CD4-positive, alpha-beta T cell treated with Interleukin-12 subunit alpha and Interleukin-12 subunit beta, for 1 hour (primary cell): ENCODE measurements at places on chromosomes 16 and 17.

DNA sequence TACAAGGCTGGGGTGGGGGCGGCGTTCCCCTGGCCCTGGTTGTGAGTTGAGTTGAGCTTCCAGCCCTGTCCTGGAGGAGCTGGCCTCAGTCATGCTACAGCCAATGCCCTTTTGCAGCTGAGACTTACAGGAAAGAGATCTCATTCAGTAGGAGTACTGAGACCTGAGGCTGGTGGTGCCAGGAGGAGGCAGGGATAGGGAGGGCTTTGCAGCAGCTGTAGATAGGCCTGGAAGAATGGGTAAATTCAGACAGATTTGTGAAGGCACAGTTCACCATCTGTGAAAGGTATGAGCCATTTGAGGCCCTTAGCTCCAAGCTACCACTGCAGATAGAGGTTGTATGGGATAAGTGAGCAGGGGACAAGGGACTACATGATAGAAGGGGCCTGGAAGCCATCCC, 5.6 kb downstream of the STX4 start:
- no peak for DNase-seq

- DNase-seq: no peak
These were observed 210.0 kb downstream of the MAP2K4 start for GRCh38 chr17:12230481-12231354.

- no peak for DNase-seq
These were observed 3.6 kb upstream of the ITGA3 start for GRCh38 chr17:50052241-50052796.

- DNase-seq: no peak
These were observed 12.0 kb downstream of the ARL4D start for GRCh38 chr17:43410557-43411368.

- DNase-seq: no peak
These were observed 14.6 kb downstream of the SLC13A2 start for GRCh38 chr17:28487881-28488532.

GRCh38 chr16:9446471-9447194, 355.2 kb downstream of the HAPSTR1 start:
- no peak for DNase-seq

- peak; percentile 86 for DNase-seq
These were observed at the start of gene SCPEP1 for GRCh38 chr17:56977673-56978395. Gene SCPEP1 (plus strand): TSS chr17:56978131. CDS start chr17:56978160, 29 bp downstream.

DNA sequence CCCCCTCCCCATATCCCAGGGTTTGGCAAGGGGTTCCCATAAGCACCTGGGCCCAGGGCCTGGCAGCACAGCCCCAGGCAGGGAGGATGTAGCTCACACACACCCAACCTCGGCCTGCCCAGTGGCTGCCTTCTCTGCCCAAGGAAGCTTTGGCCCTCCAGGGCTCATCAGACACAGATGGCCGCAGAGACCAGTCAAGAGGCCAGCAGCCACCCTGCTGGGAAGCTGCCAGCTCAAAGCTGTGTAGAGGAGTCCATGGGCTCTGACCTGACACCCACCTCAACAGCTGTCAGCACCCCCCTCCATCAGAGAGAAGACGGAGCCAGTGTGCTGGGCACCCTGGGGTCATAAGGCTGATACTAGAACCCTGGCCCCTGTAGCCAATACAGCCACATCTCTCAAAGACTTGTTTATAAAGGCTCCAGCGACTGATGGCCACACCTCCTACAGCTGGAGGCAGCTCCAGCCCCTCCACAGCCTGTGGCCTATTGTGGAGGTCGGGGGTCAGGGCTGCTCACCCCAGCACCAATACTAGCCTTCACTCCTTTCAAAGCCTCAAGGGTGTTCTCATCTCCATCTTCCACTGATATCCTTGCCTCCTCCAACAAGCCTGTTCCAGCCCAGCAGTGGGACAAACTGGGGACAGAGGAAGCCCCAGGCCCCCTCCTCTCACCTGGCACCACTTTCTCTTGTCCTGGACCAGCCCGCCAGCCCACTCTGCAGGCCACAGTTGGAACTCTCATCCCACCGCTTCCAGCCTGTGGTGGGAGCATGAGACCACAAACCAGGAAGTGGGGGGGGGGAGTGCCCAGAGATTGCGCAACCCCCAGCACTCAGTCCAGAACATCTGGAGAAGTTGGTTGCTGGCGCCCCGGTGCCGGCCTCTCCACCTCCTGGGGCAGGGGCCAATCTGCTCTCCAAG, 2.2 kb upstream of the MPG start:
- no peak for DNase-seq

- DNase-seq: no peak
These were observed 162.8 kb upstream of the ZFHX3 start for GRCh38 chr16:73210686-73211085.

GRCh38 chr17:2398655-2399571, 1.9 kb downstream of the MNT start:
- DNase-seq: peak; percentile 74

GRCh38 chr17:31513731-31514427, 122.4 kb downstream of the RAB11FIP4 start:
- no peak for DNase-seq

- no peak for DNase-seq
These were observed 58.6 kb upstream of the ZFHX3 start for GRCh38 chr16:73106329-73107034.

DNA sequence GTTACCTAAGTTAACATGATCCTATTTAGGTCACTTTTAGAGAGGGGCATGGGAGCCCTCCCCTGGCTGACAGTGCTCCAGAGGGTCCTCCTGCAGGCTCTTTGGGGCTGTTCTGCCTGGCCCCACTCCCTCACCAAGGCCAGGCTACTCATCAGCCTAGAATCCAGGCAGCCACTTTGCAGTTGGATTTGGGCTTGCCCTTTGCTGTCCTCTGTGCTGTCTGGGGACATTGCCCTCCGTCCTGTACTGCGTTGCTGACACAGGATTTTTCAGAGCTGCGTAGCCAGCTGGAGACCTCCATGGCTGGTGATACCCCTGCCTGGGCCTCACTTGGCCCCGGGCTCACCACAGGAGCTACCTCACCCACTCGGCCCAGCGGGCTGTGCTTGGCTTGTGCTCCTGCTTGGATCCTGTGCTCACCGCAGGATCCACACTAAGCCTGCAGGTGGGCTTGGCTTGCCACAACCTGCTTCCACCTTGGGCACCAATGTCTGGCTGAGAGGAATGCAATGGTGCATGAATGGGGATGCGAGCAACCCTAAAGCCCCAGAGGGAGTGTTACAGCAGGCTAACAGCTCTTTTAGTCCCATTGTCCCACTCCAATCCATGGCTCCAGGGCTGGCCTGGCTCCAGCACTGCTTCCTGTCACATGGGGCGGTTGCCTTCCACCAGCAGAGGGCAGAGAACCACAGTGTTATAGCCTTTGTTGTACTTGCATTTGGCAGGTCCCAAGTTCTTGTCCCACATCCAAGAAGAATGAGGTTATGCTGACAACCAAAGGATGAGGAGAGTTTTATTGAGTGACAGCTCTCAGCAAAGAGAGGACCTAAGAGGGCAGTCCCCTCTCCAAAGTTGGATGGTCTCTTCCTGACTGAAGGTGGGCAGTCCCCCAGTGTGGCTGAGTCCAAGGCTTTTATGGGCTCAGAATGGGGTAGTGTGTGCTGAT, 21.5 kb downstream of the CCL4 start:
- no peak for DNase-seq

- no peak for DNase-seq
These were observed 205.9 kb downstream of the HS3ST4 start for GRCh38 chr16:25897702-25898101.

DNA sequence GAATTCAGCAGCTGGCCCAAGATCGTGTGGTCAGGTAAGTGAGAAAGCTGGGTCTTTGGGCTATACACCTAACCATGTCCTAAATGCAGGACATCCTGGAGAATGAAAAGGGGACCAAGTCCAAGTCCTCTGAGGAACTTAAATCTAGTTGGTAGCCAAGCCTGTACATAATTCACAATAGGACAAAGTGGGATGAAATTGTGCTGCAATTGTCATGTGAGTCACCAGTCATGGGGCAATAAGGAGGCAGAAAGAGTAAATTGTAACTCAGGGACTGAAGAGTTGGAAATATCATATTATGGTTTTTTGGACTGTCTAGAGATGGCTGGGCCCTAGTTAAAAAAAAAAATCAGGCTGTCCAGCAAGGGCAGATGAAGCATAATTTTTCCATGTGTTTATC, 202.6 kb downstream of the CYLD start:
- no peak for DNase-seq

DNA sequence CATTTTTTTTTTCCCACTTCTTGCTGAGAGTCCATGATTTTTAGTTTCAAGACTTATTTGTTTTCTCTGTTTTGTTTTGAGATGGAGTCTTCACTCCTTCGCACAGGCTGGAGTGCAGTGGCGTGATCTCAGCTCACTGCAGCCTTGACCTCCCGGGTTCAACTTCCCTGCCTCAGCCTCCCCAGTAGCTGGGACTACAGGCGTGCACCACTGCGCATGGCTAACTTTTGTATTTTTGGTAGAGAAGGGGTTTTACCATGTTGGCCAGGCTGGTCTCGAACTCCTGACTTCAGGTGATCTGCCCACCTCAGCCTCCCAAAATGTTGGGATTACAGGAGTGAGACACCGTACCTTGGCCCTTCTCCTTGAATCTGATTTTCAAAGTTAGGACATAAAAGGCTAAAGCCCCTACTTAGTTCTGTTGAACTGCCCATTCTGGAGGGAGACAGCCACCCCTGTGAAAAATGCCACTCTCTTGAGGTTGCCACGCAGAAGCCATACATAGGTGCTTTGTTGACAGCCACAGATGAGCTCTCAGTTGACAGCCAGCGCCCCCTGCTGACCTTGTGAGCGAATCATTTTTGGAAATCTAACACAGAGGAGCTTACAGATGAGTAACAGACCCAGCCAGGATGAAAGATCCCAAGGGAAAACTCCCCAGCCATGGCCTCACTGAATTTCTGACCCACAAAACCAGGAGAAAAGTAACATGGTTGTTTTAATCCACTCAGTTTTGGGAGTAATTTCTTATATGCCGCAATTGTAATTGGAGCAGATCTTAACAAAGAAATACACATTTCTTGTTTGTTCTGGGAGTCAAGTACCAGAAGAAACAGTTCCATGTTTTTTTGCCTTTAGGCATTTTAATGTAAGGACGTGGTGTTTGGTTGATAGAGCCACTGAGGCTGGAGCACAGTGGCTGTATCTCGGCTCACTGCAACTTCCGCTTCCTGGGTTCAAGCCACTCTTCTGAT, 38.8 kb downstream of the PKD1L3 start:
- DNase-seq: peak; percentile 79

DNA sequence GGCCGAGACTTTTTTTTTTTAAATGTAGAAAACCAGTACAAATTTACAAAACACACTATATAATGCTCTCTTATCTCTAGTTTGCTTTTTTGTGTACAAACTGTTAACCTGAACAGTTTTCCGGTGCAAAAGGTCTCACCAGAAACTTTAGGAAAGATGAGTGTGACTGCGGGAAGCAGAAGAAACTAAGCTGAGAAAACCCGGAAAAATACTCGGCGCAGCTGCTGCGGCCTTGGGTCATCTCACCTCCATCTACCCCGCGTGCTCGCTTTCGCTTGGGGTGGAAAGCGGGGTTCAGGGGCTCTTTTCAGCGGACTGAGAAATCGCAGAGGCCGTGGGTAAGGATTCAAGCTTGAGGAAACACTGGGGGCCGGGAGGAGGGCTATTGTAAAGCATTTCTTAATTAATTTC, 1.8 kb downstream of the SALL1 start:
- no peak for DNase-seq

DNA sequence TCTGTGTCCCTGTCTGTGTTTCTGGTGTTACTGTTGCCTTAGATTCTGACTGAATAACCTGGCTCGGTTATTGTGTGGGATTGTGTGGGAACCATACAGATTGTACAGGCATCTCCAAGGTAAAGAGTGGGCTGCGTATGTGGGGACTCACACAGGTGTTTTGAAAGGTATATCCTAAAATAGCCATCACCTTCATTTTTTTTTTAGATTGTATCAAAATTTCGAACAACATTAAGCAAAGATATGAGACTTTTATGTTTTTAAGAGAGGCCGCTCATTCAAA, 53.5 kb downstream of the ATP2C2 start:
- no peak for DNase-seq

DNA sequence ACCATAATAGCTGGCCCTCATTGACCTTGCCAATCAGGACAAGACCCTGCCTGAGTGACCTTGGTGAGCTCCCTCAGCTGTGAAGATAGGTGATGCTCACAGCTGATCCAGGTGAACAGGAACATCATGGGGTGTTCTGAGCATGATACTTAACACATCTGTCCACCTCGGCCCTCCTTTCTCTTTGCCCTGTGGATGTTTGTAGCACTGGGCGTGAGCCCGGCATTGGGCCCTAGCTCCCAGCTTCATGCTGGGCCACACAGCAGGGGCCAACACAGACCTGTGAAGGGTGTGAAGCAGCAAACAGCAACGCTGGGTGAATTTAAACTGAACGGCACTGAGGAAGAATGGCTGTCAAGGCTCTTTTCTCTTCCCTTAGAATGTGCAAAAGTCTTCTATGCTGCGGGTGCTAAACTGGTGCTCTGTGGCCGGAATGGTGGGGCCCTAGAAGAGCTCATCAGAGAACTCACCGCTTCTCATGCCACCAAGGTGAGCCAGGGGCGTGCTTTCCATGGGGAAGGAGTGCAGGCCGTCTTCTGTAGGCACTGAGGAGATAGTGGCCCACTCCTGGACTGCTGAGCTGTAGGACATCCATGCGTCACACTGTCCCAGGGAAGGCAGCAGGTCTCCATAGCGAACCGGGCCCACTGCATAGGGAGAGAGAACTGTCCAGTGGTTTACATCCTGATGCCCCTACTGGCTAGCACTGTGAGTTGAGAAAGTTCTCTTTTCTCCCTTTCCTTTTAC, 35.9 kb downstream of the TMEM11 start:
- no peak for DNase-seq

DNA sequence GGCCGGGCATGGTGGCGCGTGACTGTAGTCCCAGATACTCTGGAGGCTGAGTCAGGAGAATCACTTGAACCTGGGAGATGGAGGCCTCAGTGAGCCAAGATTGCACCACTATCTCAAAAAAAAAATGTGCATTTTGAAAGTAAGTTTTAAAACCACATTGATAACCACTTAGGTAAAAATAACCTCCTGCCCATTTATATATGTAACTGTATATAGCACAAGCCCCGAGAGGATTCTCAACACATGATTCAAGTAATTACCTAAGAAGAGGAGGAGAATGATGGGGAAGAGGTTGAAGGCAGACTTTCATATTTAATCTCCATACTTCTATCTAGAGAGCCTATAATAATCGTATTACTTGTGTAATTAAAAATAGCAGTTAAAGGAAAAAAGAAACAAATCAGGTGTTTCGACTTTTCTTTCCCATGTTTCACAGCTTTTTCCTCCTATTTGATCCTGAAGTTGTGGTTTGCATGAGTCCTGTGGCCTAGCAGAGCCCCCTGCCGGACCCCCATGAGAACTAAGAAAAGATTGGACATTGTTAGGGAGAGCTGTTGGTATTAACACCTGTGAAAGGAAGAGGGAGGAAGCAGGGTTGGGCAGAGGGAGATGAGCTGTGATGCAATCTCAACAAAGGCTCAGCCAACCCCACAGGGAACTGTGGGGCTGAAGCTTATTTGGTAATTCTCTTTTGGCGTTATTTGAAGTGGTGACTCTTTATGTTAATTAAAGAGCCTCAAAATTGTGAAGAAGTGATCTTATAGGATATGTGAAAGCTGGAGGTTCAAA, 22.1 kb downstream of the PMFBP1 start:
- no peak for DNase-seq
